ENCODE measurements at places on chromosomes 13 and 19.

- no peak for DNase-seq
Observed at GRCh38 chr13:72541674-72542073, 185.8 kb downstream of the MZT1 start.

GRCh38 chr13:50527188-50527587 is 316.3 kb downstream of the DLEU7 start:
- no peak for DNase-seq

- no peak for DNase-seq
Observed at GRCh38 chr13:47673009-47673850, 327.8 kb downstream of the SUCLA2 start.

- no peak for DNase-seq
Observed at GRCh38 chr13:110546926-110547325, 14.6 kb downstream of the RAB20 start.

DNA sequence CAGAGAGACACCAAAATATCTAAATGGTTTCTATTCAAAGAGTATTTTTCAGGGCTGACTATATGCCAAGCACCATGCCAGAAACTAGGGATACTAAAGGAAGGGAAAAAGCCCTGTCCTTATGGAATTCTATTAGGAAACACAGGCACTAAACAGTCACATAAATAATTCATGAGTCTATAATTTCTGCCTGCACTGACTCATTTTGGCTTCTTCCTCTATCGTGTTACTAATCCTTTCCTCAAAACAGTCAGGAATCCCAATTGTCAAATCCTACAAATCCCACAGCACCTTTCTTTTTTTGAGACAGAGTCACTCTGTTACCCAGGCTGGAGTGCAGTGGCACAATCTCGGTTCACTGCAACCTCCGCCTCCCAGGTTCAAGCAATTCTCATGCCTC is 29.2 kb downstream of the XPO4 start:
- no peak for DNase-seq

DNA sequence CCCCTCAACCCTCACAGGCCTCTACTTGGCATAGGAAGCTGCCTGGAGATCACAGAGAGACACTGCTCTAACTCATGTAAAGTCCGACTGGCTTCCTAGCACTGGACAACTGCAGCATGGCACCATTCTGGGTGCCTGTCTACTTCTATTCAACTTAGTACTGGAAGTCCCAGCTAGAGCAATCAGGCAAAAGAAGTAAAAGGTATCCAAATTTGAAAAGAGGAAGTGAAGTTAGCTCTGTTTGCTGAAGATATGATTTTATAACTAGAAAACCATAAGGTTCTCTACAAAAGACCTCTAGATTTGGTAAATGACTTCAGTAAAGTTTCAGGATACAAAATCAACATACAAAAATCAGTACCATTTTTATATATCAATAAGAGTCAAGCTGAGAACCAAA is 1017.6 kb downstream of the PCDH9 start:
- no peak for DNase-seq

GRCh38 chr19:47704024-47704423 is 9.2 kb upstream of the EHD2 start:
- DNase-seq, result no peak

DNA sequence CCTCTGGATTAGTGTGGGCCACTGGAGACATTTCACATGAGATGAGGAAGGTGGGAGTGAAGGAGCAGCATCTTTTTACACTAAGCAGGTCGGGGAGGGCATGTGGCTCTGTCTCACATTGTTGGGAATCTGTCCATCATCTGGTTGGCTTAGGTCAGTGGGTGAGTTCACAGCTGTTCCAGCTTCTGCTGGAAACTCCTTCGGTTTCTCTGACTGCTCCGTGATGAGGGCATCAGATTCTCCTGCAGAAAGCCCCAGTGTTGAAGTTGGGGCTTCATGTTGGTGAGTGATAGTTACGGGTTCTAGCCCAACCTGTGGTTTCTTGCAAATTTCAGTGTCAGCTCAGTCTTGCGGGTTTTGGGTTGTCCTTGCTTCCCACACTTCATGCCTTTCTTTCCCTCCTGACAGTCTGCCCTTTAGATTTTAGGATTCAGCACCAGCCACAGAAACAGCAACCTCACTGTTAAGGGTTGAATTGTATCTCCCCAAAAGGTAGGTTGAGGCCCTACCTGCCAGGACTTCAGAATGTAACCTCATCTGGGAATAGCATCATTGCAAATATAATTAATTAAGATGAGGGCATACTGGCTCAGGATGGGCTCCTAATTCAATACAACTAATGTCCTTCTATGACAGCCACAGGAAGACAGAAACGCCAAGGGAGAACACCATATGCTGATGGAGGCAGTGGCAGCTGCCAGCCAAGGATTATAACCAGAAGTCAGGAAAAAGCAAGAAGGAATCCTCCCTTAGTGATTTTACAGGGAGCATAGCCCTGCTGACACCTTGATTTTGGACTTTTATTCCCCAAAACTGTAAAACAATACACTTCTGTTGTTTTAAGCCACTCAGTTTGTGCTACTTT is 7.6 kb upstream of the ALOX5AP start:
- no peak for DNase-seq

DNA sequence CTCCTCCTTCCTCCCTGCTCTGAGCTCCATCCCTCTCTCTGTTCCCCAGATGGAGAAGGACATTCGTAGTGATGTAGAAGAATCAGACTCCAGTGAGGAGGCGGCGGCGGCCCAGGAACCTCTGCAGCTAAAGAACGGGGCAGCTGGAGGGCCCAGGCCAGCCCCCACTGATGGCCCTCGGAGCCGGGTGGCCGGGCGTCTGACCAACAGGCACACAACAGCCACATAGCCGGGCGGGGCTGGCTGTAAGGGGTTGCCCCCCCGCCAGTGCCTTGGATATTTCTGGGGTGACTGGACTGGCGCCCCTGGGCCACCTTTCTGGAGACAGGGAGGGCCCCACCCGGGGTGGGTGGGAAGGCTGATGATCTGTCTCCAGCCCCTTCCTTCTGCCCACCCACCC is 46.3 kb downstream of the CD320 start:
- DNase-seq, result no peak

DNA sequence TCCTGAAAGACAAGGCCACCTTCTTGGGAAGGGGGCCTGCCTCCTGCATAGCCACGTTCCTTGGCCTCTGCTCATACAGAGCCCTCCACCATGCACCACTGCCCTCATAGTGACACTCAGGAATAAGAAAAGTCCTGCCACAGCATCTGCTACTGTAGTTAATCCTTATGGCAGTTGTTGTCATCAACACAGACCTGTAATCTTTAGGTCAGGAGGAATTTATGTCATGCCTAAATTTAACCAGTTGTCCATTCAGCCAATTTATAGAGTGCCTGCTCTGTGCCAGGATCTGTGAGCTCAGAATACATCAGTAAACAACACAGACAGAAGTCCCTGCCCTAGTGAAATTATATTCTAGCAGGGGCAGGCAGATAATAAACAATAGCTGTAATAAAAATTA is 44.4 kb downstream of the FAM124A start:
- DNase-seq, result no peak

DNA sequence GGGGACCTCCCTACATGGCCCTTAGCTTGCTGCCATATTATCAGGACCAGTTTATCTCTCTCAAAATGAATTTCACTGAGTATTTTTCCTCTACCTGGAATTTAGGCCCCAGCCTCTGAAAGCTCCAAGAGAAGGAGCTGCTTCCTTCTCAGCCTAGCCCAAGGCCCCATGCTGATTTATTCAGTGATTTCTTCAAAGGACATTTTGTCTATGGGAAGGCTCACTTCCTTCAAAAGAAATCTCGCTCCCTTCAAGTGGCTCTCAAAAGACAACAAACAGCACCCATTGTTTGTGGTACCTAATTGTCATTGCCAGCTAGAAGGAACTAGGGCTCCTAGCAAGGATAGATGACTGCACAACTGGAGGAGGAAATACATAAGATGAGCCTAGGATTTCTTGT is 172.4 kb downstream of the SLC7A1 start:
- no peak for DNase-seq

- no peak for DNase-seq
Observed at GRCh38 chr19:6087074-6087571, 23.2 kb downstream of the RFX2 start.

DNA sequence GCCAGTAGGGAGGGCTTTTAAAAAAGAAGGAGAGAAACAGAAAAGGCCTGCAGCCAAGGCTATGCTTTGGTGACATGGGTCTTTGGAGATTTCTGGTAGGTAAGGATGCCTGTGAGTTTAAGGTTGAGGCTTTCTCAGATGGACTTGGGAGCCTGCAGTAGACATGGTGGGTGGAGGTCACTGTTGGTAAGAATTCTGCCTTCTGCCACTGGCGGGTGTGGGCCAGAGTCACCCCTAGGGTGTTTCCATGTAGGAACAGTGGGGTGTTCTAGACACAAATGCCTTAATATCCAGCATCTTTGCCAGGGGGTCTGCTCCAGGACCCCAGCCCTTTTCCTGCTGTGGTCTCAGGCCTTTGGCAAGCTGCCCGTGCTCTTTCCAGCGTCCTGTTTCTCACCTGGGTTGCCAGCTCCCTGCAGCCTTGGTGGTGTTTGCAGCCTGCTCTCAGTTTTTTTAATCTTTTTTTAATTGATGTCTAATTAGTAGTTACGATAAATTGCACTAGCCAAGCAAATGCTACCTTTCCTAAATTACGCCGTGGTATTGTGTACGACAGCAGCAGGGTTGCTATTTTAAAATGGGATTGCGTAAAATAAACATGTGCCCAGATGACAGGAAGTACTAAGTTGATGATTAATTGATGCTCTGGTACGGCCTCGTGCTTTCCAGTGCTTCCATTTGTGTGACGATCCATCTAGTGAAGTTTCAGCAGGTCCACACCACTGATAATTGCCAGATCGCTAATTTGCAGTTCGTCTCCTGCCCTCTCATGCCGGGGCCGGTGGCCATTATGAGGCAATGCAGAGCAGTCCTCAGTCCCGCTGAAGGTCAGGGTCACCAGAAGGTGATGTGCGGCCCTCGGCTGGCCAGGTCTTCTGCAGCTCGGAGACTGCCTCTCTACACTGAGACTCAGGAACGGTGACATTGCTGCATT is 35.3 kb upstream of the NPAS1 start:
- no peak for DNase-seq

DNA sequence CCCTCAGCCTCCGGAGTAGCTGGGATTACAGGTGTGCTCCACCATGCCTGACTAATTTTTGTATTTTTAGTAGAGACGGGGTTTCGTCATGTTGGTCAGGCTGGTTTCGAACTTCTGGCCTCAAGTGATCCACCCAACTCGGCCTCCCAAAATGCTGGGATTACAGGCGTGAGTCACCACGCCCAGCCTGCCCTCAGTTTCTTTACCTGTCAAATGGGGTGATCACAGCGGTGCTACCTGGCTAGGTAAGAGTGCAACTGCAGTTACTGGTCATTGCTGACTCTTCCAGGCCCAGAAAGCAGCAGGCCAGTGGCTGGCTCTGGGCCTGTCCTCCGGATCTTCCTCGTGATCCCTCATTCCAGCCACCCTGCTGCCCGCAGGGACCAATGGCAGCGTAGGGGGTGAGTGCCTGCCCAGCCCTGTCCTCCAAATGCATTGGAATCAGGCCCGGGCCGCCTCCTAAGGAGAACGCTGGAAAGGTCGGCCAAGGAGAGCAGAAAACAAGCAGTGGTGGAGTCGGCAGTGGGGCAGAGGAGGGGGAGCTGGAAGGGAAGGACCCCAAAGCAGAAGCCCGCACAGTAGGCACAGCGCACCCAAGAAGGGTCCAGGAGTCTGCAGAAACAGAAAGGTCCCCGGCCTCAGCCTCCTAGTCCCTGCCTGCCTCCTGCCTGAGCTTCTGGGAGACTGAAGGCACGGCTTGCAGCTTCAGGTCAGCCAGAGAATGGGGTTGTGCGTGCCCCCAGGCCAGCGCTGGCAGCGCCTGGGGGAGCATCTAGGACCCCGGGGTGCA is 1.8 kb upstream of the SLC27A1 start:
- DNase-seq, result no peak

GRCh38 chr13:39349391-39349960 is 253.5 kb downstream of the LHFPL6 start:
- no peak for DNase-seq

- DNase-seq, result no peak
Observed at GRCh38 chr13:111467111-111467890, 146.9 kb downstream of the TEX29 start.

GRCh38 chr19:1575323-1576241 is 7.5 kb upstream of the MEX3D start:
- no peak for DNase-seq

DNA sequence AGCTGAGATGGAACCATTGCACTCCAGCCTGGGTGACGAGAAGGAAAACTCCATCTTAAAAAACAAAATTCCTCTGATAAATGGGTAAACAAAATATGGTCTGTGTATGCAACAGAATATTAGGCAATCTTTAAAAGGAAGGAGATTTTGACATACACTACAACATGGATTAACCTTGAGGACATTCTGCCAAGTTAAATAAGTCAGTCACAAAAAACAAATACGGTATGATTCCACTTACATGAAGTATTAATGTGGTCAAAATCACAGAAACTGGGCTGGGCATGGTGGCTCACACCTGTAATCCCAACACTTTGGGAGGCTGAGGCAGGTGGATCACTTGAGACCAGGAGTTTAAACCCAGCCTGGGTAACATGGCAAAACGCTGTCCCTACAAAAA is 3.0 kb upstream of the ZNF444 start:
- DNase-seq, result no peak

DNA sequence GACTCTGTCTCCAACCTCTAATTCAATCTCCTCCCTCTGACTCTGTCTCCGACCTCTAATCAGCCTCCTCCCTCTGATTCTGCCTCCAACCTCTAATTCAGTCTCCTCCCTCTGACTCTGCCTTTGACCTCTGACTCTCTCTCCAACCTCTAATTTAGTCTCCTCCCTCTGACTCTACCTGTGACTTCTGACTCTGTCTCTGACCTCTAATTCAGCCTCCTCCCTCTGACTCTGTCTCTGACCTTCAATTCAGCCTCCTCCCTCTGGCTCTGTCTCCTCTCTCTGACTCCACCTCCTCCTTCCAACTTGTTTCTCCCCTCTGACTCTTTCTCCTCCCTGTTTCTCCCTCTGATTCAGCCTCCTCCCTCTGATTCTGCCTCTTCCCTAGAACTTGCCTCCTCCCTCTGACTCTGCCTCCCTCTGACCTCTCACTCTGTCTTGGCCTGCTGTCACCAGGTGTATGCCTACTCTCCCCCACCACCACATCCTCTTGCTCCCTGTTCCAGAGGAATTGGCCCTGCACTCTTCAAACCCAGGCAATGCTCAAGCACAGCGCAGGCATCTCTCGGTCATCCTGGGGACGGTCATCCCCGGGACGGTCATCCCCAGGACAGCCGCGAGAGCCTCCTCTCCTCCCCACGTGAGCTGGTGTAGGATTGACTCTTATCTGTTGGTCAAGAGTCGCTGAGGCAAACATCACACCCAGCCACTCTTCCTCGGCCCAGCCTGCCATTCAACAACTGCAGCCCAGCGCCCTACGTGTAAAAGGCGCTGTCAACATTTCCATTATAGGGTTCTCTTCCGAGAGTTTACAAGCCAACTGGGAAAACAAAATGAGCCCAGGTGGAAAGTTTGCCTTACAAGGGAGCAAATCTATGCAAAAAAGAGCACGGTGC is 60.2 kb downstream of the ZIC5 start:
- DNase-seq, result no peak

- no peak for DNase-seq
Observed at GRCh38 chr19:8665468-8666213, 33.0 kb downstream of the ACTL9 start.

- no peak for DNase-seq
Observed at GRCh38 chr13:30619731-30620130, 2.0 kb downstream of the USPL1 start.

GRCh38 chr19:10878253-10878652 is 6.9 kb downstream of the CARM1 start:
- DNase-seq, result no peak

Data from activated T-cell treated with anti-CD3 and anti-CD28 coated beads, Interleukin-2, amount 50 U/mL, for 4 hours (primary cell).